ENCODE measurements at places on chromosomes 2 and 18. TPM values are rescaled to one million over a fixed set of nuclear protein-coding genes. Genes with fewer than 3 reads are reported as not detected.

FBXO48 gene
- total RNA-seq = 1.4 TPM

HOXD10 gene
- total RNA-seq = not detected

SCN3A gene
- total RNA-seq = not detected

CTAGE1 gene
- total RNA-seq = not detected

TUBA3E gene
- not detected for total RNA-seq

SLC9A4 gene
- 0.06 TPM for total RNA-seq

RBMS1 gene
- total RNA-seq = 42.1 TPM

NYAP2 gene
- not detected for total RNA-seq

FAM237A gene
- total RNA-seq = not detected

IGFBP5 gene
- total RNA-seq = not detected

SATB2 gene
- 0.21 TPM for total RNA-seq

LONRF2 gene
- 0.08 TPM for total RNA-seq

ZBTB14 gene
- 20.1 TPM for total RNA-seq

SLC14A1 gene
- 4.1 TPM for total RNA-seq

CAPN14 gene
- total RNA-seq = 0.29 TPM

LHCGR gene
- not detected for total RNA-seq

MARCO gene
- not detected for total RNA-seq

TCF23 gene
- not detected for total RNA-seq

SLC4A3 gene
- total RNA-seq = 0.08 TPM

RNF138 gene
- total RNA-seq = 81.0 TPM

WNT10A gene
- 0.80 TPM for total RNA-seq

LMAN1 gene
- 114 TPM for total RNA-seq

TMEM198 gene
- total RNA-seq = 7.1 TPM

EN1 gene
- total RNA-seq = not detected

CTLA4 gene
- total RNA-seq = 63.7 TPM

NGEF gene
- total RNA-seq = 0.13 TPM
